Posterior vena cava (tissue), 2 donors: ENCODE measurements at places on chromosomes 5 and 9. TPM values are rescaled to one million over a fixed set of nuclear protein-coding genes. Genes with fewer than 3 reads are reported as not detected.

ACOT12 gene
- total RNA-seq = not detected

- DNase-seq = no peak
These were observed 160.3 kb upstream of the PTPRD start for GRCh38 chr9:10773136-10773535.

- no peak for DNase-seq
These were observed 597.9 kb downstream of the DMRTA1 start for GRCh38 chr9:23044549-23044948.

DNA sequence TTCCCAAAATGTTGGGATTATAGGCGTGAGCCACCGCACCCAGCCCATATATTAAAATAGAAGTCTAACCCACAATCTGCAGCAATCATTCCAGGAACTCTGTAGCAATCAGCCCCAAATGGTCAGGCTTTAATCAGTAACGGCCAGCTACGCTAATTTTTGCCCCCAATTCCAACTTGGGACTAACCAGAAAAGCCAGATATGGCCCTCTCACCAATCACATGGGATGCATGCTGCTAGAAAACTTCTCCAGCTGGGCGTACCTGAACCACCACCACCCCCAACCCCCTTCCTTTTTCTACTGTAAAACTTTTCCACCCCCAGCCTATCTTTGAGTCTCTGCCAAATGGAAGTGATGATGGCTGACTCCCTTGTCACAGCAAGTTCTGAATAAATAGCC is 4.1 kb downstream of the SUSD1 start:
- no peak for DNase-seq

DNA sequence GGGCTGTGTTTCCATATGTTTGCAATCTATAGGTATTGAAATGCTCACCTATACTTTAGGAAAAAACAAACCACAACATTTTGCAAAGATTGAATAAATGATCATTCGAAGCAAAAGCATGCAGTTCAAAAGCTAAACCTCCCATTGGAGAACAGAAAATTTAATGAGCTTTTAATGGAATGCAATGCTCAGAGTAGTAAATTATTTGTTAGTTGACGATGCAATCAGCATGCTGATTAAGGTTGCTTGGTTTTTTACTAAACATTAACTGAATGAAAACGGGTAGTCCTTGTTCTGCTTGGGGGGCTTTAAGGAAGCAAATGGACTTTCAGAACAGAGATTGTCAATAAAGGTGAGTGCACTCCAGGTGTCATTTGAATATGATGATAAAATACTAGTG is 123.3 kb upstream of the TMEM161B start:
- DNase-seq = no peak
